ENCODE measurements at places on chromosomes 7 and 10. TPM values are rescaled to one million over a fixed set of nuclear protein-coding genes. Genes with fewer than 3 reads are reported as not detected.

DNA sequence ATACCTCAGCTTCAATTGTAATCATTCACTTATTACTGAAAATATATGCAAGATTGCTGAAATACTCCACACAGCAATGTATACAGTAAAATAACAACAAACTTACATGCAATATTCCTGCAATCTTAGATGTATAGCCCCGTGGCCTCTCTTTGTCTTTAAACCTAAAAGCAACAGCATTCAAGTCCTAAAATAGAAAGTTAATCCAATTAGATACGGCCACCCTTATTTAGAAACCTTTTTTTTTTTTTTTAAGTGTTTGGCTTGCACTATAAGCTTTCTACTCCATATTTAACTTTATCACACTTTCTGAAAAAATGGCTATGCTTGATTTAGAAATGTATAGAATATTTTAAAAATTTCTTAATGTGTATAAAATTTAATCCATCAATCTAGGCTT lies 67.6 kb downstream of the IDE start:
- DNase-seq, result no peak

DNA sequence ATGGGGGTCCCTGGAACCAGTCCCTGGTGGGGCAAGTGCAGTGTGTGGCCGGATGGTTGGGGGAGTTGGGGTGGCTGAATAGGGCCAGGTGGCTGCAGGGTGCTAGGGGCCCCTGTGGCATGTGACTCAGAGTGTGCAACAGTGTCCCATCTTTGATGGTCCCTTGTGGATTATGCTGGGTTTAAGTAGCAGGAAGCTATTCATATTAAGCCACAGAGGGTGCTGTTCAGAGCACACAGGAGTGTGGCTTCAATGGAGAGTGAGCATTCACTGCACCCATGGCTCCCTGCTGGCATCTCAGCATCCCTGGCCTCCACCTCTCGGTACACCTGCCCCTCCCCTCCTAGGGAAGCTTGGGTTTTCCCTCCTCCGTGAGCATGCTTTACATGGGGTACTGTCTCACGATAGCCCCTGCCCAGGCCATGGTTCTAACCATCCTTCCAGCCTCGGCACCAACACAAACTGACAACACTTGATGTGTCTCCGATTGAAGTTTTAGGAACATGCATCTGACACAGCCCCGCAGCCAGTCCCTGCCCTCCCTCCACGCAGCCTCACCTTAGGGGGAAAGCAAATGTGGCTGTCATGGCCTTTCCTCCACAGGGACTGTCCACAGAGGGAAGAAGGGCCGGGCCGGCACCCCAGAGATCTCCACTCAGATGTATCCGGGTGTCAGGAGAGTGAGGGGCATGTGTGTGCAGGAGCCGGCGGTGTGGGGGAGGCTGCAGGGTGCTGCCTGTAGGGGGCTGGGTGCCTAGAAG lies 30.4 kb upstream of the PPIF start:
- peak; percentile 21 for DNase-seq

DNA sequence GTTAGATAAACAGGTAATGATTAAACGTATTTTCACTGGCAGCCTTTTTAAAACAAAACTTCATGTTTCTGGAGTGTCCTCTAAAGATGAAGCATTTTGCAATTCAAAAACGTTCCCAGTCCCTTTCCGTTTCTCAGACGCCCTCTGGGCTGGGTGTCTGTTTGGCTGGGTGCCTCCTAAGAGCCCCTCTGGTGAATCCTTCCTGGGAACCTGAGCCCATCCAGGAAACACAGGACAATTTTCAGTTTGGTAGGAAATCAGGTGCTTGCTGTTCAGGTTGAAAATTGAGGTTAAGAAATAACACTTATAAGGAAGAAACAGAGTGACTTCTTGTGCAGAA lies 76.7 kb downstream of the CHN2 start:
- no peak for DNase-seq

- DNase-seq, result no peak
These were observed 208.4 kb upstream of the SVIL start for GRCh38 chr10:29843143-29843542.

GRCh38 chr10:19488592-19489280 lies 327.5 kb upstream of the PLXDC2 start:
- DNase-seq, result peak; percentile 57

GRCh38 chr7:70406186-70406949 lies 725.6 kb upstream of the GALNT17 start:
- DNase-seq, result no peak

GRCh38 chr7:151110236-151110940 lies 24.1 kb downstream of the AGAP3 start:
- peak; percentile 19 for DNase-seq

- no peak for DNase-seq
These were observed 63.3 kb upstream of the THSD7A start for GRCh38 chr7:11895337-11895736.

DNA sequence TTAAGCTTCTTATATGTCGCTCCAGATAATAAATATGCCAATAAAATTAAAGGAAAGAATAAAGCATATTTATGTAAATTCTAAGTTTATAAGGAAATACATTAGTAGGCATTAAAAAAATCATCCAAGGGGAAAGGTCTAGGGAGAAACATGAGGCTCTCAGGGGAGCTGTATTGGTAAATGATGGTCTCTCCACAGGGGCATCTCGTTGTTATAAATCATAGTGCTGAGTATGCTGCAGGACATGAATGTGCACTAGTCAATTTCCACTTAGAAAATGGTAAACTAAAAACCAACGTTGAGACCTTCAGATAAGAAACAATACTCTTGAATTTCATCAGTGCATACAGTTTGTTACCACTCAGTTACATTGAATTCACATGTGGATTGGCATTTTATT lies 194.0 kb upstream of the AHR start:
- DNase-seq, result no peak

GRCh38 chr10:75403144-75403938 lies 1.8 kb upstream of the ZNF503 start:
- DNase-seq, result peak; percentile 44

DNA sequence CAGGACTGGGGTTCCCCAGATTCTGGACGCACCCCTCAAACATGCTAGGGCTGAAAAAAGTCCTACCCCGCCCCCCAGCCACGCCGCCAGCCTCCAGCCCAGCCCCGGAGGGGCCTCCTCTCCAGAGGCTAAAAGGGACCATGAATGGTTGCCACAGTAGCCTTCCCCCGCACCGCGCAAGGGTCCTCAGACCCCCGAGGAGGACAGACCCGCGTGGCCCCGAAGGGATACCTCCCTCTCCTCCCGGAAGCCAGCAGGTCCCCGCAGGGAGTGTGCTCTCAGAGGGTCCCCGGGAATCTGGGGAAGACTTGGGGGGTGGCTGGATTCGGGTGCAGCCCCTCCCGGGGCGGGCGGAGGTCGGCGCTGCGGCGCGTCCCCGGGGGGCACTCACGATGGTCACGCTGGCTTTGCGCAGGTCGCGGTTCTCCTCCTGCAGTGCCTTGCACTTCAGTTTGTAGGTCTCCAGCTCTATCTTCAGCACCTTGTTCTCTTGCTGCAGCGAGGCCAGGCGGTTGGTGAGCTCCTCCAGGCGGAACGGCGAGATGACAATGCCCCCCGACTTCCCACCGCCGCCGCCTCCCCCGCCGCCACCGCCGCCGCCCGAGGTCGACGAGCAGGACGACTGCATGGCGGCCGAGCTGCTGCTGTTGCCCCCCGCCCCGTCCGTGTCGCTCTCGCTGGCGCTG lies 482 bp downstream of the CCDC6 start:
- DNase-seq, result peak; percentile 31

- no peak for DNase-seq
These were observed 225.5 kb upstream of the NFE2L3 start for GRCh38 chr7:25926451-25926850.

GRCh38 chr7:159142730-159143129 lies 1.9 kb downstream of the VIPR2 start:
- no peak for DNase-seq

- no peak for DNase-seq
These were observed 224.9 kb downstream of the EXOC4 start for GRCh38 chr7:133477791-133478190.

Gene MINPP1
- 8.0 TPM for total RNA-seq

Gene ACSL5
- total RNA-seq, result 10.5 TPM

Gene WNT16
- total RNA-seq, result not detected

Gene CPED1
- 19.2 TPM for total RNA-seq

Gene FFAR4
- 0.39 TPM for total RNA-seq

Gene ZPBP
- total RNA-seq, result not detected

Gene MINDY4
- total RNA-seq, result 3.9 TPM
